ENCODE measurements at places on chromosomes 1 and 21.

GRCh38 chr1:31154000-31154631, 85.6 kb downstream of the NKAIN1 start:
- DNase-seq = no peak

- no peak for DNase-seq
Measured at GRCh38 chr1:45913731-45914501, 110.5 kb downstream of the MAST2 start.

- DNase-seq = no peak
Measured at GRCh38 chr1:187577610-187578009, 748.9 kb downstream of the PLA2G4A start.

GRCh38 chr1:41319106-41319755, 42.0 kb upstream of the FOXO6 start:
- no peak for DNase-seq

- no peak for DNase-seq
Measured at GRCh38 chr1:207648334-207649209, 3.6 kb downstream of the CR1L start.

GRCh38 chr1:13901597-13901996, 201.6 kb downstream of the PRDM2 start:
- DNase-seq = no peak

DNA sequence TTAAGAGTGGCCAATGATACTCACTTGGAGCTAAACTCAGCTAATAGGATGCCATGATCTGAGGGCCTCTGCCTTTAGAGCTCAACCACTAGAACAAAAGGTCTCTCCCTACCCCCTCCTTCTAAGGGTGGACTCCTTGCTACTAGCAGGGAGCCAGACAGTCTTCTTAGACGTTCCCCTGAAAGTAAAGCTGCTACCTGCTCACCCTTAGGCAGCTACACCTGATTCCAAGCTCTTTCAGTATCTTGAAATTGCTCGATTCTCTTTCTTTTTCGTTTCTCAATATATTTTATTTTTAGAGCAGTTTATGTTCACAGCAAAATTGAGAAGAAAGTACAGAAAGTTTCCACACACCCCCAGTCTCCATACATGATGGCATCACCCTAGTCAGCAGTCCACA, 112.6 kb upstream of the KCNJ15 start:
- DNase-seq = no peak

- DNase-seq = no peak
Measured at GRCh38 chr1:198723127-198723526, 84.3 kb downstream of the PTPRC start.

GRCh38 chr1:110620250-110620615, 14.1 kb upstream of the KCNA2 start:
- DNase-seq = no peak

DNA sequence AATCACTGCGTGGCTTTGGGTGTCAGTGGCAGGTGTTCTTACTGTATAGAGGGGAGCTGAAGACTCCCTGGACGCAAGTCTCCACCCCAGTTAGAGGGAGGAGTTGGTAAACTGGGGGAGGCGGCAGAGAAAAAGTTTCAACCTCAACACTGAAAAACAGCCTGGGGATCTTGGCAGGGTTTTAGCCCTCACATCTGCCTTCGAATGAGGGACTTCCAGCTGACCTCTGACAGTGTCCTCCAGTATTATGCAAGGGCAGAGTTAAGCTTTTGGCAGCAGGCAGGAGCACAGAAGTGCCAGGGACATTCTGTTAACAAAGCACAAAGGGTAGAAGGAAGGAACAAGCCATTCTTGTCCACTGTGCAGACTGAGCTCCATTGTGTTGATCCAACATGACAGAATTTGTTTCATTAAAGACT, 41.2 kb upstream of the RAB4A start:
- DNase-seq = no peak

DNA sequence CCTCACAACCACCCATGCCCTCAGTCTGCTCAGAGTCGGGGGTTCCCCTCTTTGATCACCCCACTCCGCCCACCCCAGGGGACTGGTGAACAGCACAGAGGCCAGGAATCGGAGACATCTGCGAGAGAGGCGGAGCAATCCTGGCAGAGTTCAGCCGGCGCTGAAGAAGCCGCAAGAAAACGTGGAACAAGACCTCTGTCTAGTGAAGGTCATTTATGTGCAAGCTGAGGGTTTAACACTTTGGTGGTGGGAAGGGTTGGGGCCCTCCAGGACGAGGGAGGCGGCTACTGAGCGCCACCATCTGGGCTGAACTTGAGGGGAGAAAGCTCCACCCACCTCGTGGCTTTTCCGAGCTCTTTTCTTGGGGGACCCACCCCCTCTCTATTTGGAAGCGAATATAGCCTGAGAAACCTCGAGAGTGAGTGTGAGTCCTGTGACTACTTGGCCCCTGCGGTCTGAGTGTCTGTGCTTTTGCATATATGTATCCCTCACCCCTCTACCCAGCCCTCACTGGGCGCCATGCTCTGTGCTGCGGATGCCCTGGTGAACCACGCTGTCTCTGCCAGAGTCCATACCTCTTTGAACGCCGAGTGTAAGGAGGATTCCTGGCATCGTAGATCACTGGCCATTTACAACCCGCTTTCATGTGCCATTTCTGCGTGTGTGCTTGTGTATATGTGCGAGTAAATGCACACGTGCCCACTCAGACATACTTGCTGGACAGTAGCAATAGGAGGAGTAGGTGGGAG, 1.2 kb upstream of the EPHA10 start:
- DNase-seq = no peak

- DNase-seq = no peak
Measured at GRCh38 chr1:170698301-170699275, 34.7 kb downstream of the PRRX1 start.

DNA sequence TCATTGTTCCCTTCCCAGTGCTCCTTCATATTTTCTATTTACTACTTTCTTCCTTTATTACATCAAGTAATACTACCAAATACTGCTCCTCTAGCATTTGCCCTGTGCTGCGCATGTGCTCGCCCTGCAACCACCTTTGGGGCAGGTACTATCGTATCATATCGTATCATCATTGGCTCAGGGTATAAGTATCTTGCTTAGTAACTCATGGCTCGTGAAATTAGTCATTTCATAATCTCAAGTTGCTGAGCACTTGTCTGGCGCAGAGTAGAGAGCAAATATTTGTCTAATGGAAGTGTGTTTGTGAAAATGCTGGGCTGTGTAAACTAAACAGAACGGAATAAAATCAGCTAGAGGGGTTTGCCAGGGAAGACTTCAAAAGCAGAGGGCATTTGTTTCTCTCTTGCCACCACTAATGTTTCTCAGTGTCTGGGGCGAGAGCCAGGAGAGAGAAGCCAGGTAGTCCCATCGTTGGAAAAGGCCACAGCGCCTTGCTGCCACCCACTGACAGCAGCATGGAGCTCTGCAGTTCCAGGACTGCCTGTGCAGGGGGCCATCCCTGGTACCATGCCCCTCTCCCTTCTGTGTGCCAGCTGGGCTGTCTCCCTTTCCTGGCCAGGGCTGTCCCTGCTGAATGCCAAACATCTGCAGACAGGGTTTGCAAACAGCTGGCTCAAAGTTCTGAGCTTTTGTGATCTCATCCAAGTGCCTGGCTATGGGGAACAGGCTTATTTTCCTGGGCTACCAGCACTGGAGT, 20.0 kb upstream of the CPT2 start:
- no peak for DNase-seq

GRCh38 chr1:211349741-211350140, 23.1 kb downstream of the TRAF5 start:
- DNase-seq = no peak

GRCh38 chr1:63777286-63777685, 3.5 kb downstream of the ROR1 start:
- DNase-seq = no peak

GRCh38 chr1:66182551-66183178, 351.3 kb upstream of the SGIP1 start:
- DNase-seq = no peak

- DNase-seq = peak; percentile 34
Measured at GRCh38 chr1:212749821-212750535, 41.6 kb downstream of the NSL1 start.

- peak; percentile 30 for DNase-seq
Measured at GRCh38 chr1:207309745-207310273, 11.7 kb upstream of the CD55 start.

DNA sequence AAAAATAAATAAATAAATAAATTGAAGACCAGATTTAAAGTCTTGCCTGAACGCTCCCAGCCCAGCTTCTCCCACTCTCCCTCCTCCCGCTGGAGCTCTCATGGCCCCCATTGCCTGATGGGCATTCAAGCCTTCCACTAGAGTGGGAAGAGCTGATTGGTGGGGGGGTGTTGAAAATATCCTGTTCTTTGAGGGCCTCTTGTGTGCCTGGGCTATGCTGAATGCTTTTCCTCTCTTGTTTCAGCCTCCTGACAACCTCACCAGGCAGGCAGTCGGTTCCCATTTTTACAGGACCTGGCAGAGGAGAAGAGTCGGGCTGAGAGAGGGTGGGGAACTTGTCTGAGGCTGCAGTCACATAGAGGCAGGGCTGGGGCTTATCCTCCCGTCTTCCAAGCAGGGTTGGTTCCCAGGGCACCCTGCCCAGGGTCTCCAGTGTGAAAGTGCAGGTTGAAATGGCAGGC, 59.2 kb upstream of the SSBP3 start:
- no peak for DNase-seq

DNA sequence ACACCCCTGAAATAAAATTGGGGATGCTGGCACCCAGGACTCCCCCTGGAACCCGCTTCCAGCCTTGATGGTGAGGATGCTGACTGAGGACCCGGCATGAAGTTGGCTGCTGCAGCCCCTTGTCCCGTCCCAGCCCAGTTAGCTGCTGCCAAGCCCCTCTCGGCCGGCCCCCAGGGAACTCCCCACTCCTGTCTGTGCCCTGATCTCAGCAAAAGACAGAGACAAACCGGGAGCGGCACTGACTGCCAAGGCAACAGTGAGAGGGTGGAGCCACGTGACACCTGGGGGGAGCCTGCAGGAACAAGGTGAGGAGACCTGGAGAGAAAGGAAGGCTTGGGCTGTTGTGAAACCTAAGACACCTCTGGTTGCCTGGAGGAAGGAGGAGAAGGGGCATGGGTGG, 24.7 kb downstream of the CASZ1 start:
- no peak for DNase-seq

GRCh38 chr1:42259059-42259738, 75.8 kb downstream of the FOXJ3 start:
- DNase-seq = no peak

DNA sequence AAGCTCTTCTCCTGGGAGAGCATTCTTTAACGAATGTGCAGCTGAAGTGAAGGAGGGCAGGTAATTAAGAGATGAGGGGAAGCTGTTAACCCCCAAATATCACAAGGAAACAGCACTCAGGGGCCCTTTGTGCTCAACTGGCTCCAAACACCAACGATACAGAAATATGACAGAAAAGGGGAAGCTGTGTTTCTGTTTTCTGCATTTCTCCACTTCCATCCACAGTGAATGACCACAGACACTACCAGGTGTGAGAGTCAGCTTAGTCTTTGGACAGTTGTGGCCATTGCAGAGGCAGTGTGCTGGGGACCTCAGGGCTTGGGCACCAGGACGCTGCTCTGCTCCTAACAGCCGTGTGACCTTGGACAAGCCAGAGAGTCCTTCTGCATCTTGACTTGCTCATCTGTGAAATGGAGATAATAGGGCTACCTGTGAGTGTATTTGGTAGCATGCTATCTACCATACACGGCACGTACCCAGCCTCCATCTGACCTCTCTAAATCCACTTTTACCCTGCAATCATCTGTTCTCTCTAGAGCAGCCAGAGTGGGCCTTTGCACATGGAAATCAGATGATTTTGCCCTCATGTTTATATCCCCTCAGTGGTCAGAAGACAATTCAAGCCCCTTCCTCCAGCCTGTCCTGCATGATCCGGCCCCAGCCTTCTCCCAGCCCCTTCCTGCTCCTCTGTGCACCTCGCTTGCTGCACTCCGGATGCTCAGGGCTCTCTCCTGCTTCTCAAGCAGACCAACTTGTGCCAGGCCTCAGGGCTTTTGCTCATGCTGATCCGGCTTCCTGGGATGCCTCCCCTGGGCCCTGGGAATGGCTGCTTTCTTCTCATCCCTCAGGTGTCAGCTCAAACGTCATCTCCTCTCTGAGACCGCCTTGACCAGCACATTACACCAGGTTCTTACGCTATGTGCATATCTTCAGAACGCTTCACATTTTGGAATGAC, 4.7 kb upstream of the TINAGL1 start:
- no peak for DNase-seq

DNA sequence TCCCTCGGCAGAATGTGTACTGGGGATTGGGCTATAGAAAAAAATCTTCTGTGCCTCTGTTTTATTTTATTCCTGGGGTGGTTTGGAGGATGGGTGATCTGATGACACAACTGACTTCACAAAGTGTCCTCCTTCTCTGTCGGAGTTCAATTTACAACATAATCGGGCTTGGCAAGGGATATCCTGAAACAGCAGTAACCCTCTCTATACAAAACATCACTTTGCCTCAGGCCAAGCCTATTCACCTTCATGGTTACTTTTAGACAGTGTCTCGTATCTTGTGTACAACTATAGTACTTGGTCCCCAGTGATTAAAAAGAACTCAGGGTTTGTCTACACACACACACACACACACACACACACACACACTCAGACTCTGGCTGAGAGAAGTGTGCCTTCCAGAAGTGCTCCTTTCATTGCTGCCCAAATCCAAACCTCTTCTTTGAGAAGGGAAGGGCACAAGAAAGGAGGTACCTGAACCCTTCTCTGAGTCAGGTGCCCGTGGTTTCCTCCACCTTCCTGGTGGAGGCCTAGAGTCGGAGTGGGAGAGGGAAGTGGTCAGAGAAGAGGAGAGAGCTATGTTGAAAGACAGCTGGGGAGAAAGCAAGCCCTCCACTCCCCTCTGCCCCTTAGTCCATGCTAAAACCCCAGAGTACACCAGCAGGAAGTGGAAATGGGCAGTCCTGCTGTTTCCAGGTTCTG, 62.4 kb upstream of the POU2F1 start:
- no peak for DNase-seq

DNA sequence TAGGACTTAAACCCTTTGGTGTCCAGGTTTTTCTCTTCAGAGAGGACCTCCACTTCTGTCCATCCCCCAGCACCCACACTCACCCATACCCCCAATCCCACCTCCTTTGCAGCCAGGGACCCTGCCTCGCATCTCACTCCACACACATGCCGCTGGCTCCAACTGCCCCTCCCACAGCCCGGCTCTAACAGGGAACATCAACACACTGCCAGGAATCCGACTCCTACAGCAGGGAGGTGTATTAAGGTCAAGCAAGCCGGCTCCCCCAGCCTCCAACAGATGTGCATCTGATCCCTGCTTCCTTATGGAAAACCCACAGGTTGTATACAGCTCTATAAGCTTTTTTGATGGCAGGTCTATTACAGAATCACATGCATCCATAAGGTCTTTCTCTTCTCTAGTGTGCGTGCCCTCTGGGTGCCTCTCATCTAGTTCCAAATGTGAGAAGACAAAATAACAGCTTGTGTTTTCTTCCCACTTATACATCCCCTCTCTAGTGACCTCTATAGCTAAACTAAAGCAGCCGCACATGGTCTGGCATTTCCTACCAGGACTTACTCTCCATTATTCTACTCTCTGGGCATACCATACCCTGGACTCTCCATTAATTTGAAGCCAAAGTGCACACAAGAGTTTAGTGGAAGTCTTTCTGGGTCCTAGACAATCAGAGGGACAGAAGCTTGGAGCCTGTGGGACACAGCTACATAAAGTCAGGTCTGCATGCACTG, 16.3 kb downstream of the PIK3C2B start:
- DNase-seq = no peak
